Spleen (tissue), 13 donors: ENCODE measurements at places on chromosomes 12 and 14. TPM values are rescaled to one million over a fixed set of nuclear protein-coding genes. Genes with fewer than 3 reads are reported as not detected.

The PPM1H gene
- 0.33 TPM for polyA plus RNA-seq

The RNASE2 gene
- polyA plus RNA-seq, result 4.5 TPM

The SLC25A47 gene
- polyA plus RNA-seq, result 0.11 TPM

The IGF1 gene
- 4.2 TPM for polyA plus RNA-seq

The RPGRIP1 gene
- polyA plus RNA-seq, result 1.3 TPM

The NFATC4 gene
- polyA plus RNA-seq, result 99.9 TPM

The GABARAPL1 gene
- 22.5 TPM for polyA plus RNA-seq

The RAD51AP1 gene
- polyA plus RNA-seq, result 4.8 TPM
